ENCODE measurements at places on chromosomes 3 and 15.

GRCh38 chr15:78715930-78716329 is 74.9 kb upstream of the CHRNB4 start:
- no peak for DNase-seq

GRCh38 chr15:30974112-30974511 is 17.3 kb downstream of the MTMR10 start:
- no peak for DNase-seq

DNA sequence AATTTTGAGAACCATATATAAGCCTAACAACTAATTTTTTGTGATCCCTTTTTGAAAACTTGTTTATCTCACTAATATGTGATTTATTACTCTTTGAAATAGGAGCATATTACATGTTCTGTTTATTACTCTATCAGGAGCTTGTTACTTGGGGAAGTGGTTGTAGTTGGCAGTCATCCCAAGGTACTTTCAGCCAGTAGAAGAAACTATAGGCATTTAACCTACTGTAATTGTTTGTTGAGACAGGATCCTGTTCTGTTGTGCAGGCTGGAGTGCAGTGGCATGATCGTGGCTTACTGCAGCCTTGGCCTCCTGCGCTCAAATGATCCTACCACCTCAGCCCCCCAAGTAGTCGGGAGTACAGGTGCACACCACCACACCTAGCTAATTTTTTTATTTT is 195.6 kb downstream of the TCF12 start:
- no peak for DNase-seq

GRCh38 chr3:99418209-99418635 is 220.2 kb upstream of the COL8A1 start:
- no peak for DNase-seq

- DNase-seq: no peak
Measured at GRCh38 chr3:128681369-128681829, 30.8 kb upstream of the RPN1 start.

DNA sequence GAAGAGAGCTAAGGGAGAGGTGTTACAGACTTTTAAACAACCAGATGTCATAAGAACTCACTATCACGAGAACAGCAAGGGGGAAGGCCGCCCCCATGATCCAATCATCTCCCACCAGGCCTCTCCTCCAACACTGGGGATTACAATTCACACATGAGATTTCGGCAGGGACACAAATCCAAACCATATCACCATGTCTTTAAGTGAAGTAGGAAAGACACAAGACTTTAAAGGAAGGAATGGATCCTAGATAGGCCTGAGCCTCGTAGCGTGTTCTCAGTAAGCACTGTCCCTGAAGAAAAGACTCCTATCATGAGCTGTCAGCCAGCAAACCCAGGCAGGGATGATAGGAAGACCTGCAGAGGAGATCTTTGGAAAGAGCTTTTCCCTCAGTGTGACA is 15.1 kb upstream of the RPS27L start:
- DNase-seq: no peak

DNA sequence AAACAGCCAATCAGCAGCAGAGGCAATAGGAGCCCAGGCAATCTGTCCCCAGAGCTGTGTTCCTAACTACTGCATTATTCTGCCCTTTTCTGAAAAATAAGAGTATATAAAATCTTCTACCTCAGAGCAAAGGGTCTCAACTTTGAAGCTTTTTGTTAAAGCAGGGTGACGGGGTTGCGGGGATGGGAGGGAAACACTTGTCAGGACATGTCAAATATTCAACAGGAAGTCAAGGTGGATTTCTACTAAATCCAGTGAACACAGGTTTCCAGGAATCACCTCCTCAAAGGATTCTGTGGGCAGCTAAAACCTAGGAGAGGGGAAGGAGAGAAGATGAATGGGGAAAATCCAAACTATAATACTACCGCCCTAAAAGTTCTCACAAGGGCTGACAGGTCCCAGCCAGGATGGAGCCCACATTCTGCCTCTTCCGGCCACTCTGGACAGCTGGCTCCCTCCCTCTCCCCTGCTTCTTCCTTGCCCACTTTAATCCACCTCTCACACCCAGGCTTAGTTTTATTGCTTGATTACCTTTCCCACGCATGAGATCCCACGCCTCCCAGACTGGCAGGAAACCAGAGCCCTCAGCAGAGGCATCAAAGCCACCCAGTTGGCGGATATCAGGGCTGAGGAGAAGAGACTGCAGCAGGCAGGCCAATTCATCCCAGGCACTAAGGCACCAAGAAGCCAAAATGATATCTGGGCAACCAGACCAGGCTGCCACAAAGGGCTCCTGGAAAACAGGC is 77.2 kb downstream of the OSBPL10 start:
- no peak for DNase-seq

DNA sequence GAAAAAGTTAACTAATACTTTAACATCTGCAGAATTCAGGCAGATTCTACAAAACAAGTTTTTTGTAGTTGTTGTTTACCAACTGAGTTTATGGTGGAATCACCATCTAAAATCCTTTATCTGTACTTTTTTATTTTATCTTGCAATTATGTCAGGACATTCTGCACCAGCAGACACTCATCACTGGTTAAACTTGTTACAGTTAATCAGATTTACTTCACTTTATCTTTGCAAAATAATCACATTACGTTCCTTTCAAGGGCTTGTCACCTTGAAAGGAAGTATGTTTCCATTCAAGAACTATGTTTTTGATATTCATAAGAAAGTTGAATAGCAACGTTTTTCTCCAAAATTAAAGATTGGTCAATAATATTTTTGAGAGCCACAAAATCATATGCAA is 796.6 kb upstream of the ROBO1 start:
- no peak for DNase-seq
